ENCODE measurements at places on chromosomes 4 and X.
A peak's percentile ranks its signal among the peaks of the same experiment; 100 is the strongest.

DNA sequence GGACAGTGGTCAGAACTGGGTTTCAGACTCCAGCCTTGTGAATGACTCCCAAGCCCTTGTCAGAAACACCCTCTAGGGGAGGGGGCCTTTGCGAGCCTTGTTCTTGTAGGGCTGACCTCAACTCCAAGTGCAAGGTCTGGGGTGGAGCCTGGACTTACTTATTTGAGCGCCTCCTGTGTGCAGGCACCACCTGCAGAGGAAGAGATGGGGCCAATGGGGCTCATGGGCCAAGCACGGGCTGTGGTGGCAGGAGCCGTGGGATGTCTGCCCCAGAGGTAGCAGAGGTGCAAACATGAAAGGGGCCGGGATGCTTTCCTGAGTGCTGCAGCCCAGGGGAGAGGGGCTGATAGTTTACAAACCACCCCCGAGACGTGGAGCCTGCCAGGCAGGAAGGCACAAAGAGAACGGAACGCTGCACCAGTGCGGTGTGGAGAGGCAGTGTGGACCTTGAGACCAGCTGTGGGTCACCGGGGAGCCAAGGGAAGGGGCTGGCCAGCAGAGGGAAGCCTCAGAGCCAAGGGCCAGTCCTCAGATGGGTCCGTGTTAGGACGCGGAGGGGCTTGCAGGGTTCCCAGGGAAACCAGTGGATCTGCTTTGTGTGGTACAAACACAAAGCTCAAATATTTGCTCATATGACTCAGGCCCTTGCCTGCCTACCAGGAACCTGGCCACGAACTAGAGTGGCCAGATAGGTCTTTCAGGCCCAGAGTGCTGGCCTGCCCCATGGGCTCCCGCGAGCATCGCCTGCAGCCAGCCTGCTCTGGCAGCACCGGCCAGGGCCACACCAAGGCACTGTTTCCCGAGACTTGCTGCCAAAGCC, 8.7 kb upstream of the TADA2B start:
- no peaks in the 10 kb centered on the region for H3K27me3 ChIP-seq
- no peaks in the 10 kb centered on the region for H3K4me1 ChIP-seq
- H3K36me3 ChIP-seq = peaks cover 13% of the 10 kb centered on the region
- no peak overlapping the region for H3K4me3 ChIP-seq
- H3K27ac ChIP-seq = no peak overlapping the region

GRCh38 chrX:155718972-155719586, 106.3 kb upstream of the TMLHE start:
- no peak overlapping the region for H3K4me3 ChIP-seq
- no peaks in the 10 kb centered on the region for H3K27me3 ChIP-seq
- no peak for DNase-seq

DNA sequence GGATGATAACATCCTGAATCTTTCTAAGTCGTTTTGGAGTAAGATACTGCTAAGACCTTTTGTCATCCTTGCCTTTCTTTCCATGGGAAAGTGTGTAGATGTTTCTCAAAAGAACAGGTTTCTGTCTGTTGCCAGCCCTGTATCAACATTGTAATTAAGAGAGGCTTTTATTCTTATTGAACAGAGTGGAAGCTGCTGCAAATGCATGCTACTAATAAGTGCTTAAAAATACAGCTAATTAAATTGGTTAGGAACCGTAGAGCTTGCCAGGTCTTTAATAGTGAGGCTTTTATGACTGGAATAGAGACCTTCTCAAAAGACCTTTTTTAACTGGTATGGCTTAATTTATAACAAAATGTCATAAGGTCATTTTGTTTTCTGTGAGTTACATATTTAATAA, 34.4 kb downstream of the INTU start:
- H3K27ac ChIP-seq = no peak overlapping the region
- no peak overlapping the region for H3K4me3 ChIP-seq
- no peak for DNase-seq
- H3K36me3 ChIP-seq = no peaks in the 10 kb centered on the region
- no peaks in the 10 kb centered on the region for H3K4me1 ChIP-seq

DNA sequence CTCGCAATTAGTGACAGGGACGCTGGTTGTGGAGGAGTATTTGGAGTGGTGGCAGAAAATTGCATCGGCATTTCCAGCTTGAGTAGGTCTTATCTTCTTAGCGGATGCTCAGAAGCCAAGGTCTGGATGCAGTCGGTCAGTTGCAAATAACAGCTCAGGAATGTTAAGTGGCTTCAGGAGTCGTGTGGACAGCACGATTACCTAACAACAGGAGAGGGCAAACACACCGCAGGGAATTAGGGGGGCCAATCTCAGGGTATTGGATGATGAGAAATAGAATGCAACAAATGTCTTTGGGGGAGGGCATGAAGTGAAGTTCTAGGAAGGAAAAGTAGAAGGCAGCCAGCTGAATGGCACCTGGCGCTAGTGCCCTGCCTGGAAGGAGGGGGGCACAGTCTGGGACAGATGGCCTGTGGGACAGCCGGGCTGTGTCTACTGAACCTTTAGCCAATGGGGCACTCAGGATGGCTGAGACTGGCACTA, 11.8 kb downstream of the RASL11B start:
- DNase-seq = no peak
- H3K4me3 ChIP-seq = no peak overlapping the region
- no peak overlapping the region for H3K27ac ChIP-seq

DNA sequence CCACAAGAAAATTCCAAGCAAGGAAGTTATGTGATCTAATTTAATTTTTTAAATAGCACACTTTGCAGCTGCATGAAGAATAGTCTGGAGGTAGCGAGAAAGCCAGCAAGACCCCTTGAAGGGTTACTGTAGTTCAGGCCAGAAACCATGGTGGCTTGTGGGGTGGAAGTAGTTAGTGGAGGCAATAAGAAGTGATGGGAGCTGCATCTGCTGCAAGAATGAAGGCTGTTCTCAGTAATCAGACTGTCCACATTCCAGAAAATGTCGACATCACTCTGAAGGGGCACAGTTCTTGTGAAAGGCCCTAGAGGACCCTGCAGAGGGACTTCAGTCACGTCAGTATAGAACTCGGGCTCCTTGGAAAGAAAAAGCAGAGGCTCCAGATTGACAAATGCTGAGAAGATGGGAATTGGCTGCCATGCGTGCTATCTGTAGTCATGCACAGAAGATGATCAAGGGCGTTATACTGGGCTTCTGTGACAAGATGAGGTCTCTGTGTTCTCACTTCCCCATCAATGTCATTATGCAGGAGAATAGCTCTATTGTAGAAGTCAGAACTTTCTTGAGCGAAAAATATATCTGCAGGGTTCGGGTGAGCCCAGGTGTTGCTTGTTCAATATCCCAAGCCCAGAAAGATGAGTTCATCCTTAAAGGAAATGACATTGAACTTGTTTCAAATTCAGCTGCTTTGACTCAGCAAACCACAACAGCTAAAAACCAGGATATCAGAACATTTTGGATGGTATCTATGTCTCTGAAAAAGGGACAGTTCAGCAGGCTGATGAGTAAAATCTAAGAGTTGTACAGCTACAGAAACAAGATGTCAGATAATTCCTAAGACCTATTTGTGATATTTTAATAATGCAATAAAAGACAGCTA, 254.2 kb downstream of the CBR4 start:
- no peak overlapping the region for H3K27ac ChIP-seq
- H3K4me3 ChIP-seq = no peak overlapping the region
- no peaks in the 10 kb centered on the region for H3K27me3 ChIP-seq

- H3K27me3 ChIP-seq = peaks cover 6% of the 10 kb centered on the region
- H3K4me3 ChIP-seq = no peak overlapping the region
- H3K4me1 ChIP-seq = no peaks in the 10 kb centered on the region
- no peak for DNase-seq
- H3K27ac ChIP-seq = no peak overlapping the region
Observed at GRCh38 chr4:183200453-183200852, 101.4 kb downstream of the WWC2 start.

DNA sequence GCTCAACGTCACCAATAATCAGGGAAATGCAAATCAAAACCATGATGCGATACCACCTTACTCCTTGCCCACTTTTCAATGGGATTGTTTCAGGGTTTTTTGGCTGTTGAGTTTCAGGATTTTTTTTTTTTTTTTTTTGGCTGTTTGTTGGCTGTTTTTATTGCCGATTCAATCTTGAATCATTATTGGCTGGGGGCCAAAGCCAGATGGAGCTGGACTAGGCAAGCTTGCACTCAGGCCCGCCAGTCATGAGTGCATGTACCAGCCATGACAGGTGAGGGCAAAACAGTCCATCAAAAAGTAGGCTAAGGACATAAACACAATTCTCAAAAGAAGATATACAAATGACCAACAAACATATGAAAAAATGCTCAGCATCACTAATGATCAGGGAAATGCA, 13.3 kb downstream of the YIPF7 start:
- no peaks in the 10 kb centered on the region for H3K4me1 ChIP-seq
- peaks cover 1% of the 10 kb centered on the region for H3K27me3 ChIP-seq
- H3K27ac ChIP-seq = no peak overlapping the region
- no peak for DNase-seq

GRCh38 chr4:112765317-112765974, 128.5 kb downstream of the LARP7 start:
- no peak overlapping the region for H3K27ac ChIP-seq
- H3K36me3 ChIP-seq = no peaks in the 10 kb centered on the region
- DNase-seq = no peak
- no peak overlapping the region for H3K4me3 ChIP-seq
- H3K4me1 ChIP-seq = peaks cover 2% of the 10 kb centered on the region

- no peaks in the 10 kb centered on the region for H3K27me3 ChIP-seq
- no peak for DNase-seq
- H3K36me3 ChIP-seq = no peaks in the 10 kb centered on the region
- H3K4me1 ChIP-seq = no peaks in the 10 kb centered on the region
- H3K4me3 ChIP-seq = no peak overlapping the region
Observed at GRCh38 chr4:7267829-7268228, 75.5 kb downstream of the SORCS2 start.

DNA sequence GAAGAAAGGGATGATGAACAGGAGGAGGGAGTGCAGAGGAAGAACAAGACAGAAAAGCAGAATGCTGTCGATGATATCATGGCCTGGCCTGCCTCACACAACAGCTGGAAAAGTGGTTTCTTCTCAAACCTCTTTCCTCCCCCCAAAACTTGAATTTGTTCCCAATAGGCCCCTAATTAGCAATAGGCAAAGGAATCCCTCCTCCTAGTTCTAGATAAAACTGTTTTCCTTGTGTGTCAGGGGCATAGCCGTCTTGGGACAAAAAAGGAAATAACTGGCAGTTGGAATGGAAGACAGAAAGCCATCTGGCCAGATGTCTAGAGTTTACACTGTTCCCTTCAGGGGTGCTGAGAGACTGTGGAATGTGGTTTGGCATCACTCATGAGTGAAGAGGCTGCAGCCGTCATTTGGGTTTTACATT, 177.8 kb upstream of the C1QTNF7 start:
- no peak overlapping the region for H3K27ac ChIP-seq
- H3K4me3 ChIP-seq = no peak overlapping the region
- H3K4me1 ChIP-seq = no peaks in the 10 kb centered on the region
- no peaks in the 10 kb centered on the region for H3K27me3 ChIP-seq
- H3K36me3 ChIP-seq = no peaks in the 10 kb centered on the region
- DNase-seq = no peak

DNA sequence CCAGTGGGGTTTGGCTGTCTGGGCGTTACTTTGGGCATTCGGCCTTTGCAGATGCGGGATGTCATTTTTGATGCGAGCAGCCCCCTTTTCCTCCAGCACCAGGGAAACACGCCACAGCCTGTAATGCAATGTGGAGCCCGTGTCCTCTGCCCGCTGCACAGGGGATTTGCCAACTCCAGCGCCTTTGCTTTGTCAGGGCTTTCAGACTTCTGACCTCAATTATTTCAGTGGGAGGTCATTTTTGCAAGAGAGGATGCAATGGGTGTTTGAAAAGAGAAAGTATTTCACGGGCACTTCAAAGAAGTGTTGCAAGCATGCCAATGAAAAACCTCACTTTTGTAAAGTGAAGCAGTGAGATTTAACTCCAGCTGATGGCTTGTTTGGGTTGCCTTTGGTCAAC, 11.5 kb downstream of the CLCN4 start:
- H3K4me1 ChIP-seq = peaks cover 25% of the 10 kb centered on the region
- no peak for DNase-seq
- H3K4me3 ChIP-seq = no peak overlapping the region
- H3K27me3 ChIP-seq = peaks cover 6% of the 10 kb centered on the region

GRCh38 chr4:79048878-79049277, 109.6 kb upstream of the PAQR3 start:
- H3K36me3 ChIP-seq = no peaks in the 10 kb centered on the region
- DNase-seq = no peak
- no peaks in the 10 kb centered on the region for H3K27me3 ChIP-seq

GRCh38 chr4:111985426-111985825, 159.8 kb upstream of the FAM241A start:
- H3K27me3 ChIP-seq = peaks cover 12% of the 10 kb centered on the region
- no peaks in the 10 kb centered on the region for H3K36me3 ChIP-seq
- H3K4me1 ChIP-seq = no peaks in the 10 kb centered on the region
- DNase-seq = no peak

- no peaks in the 10 kb centered on the region for H3K27me3 ChIP-seq
- no peak overlapping the region for H3K27ac ChIP-seq
- H3K4me3 ChIP-seq = no peak overlapping the region
- no peak for DNase-seq
Observed at GRCh38 chr4:8648296-8648695, 55.7 kb downstream of the CPZ start.

- no peak overlapping the region for H3K27ac ChIP-seq
- H3K4me1 ChIP-seq = no peaks in the 10 kb centered on the region
- DNase-seq = no peak
- H3K27me3 ChIP-seq = no peaks in the 10 kb centered on the region
- H3K4me3 ChIP-seq = no peak overlapping the region
Observed at GRCh38 chr4:105162123-105162796, 15.6 kb downstream of the TET2 start.

DNA sequence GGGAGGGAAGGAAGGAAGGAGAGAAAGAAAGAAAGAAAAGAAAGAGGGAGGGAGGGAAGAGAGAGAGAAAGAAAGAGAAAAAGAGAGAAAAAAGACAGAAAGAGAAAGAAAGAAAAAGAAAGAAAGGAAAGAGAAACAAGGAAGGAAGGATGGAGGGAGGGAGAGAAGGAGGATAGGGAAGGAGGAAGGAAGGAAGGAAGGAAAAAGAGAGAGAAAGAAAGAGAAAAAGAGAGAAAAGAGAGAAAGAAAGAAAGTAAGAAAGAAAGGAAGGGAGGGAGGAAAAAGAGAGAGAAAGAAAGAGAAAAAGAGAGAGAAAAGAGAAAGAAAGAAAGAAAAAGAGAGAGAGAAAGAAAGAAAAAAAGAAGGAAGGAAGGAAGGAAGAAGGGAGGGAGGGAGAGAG, 105.8 kb upstream of the RBPJ start:
- no peak for DNase-seq
- no peak overlapping the region for H3K4me3 ChIP-seq
- H3K27me3 ChIP-seq = peaks cover 16% of the 10 kb centered on the region

DNA sequence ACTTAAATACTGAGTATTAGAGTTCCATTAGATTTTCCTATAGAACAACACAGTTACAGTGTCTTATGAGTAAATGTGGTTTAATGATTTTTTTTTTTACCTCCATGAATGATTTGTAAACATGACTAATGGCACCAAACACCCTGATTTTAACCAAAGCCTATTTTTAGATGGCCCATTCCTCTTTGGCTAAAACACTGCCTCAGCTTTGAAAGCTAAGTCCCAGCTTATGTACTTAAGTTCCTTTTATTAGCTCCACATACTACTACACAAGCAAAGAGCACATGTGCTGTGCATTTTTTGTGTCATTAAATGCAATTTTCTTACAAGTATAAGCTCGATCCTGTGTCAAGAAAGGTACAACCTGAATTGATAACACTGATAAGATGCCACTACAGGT, 575.6 kb upstream of the PITX2 start:
- DNase-seq = no peak
- no peak overlapping the region for H3K4me3 ChIP-seq
- no peak overlapping the region for H3K27ac ChIP-seq
- H3K27me3 ChIP-seq = no peaks in the 10 kb centered on the region
- H3K4me1 ChIP-seq = no peaks in the 10 kb centered on the region

GRCh38 chrX:53080628-53081580, 1.3 kb upstream of the TSPYL2 start:
- H3K4me3 ChIP-seq = peak overlapping the region; percentile 72
- peaks cover 22% of the 10 kb centered on the region for H3K36me3 ChIP-seq
- peak overlapping the region; percentile 87 for H3K27ac ChIP-seq
